Esophagus mucosa (tissue), 1 donor: ENCODE measurements at places on chromosomes 6 and 20. TPM values are rescaled to one million over a fixed set of nuclear protein-coding genes. Genes with fewer than 3 reads are reported as not detected.
A peak's percentile ranks its signal among the peaks of the same experiment; 100 is the strongest.

The MEP1A gene
- total RNA-seq: not detected

The PTCHD4 gene
- 0.40 TPM for total RNA-seq

The MYCT1 gene
- 1.6 TPM for total RNA-seq

DNA sequence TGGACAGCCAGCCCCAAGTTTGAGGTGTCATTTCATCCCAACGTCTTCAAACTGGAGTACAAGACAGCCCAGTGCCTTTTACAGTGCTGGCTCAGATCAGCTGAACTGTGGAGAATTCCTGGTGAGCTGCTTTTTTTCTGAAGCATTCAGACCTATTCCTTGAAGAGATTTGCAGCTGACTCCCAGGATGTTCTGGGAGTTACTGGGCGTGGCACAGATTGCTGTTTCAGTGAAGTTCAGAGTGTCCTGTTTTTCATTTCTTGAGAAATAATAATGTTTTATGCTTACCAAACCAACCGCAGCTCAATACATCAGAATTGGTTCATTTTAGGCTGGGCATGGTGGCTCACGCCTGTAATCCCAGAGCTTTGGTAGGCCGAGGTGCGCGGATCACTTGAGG lies 33.4 kb upstream of the SRPK1 start:
- no peak for ATAC-seq

- ATAC-seq: no peak
These were observed 323.1 kb downstream of the CENPW start for GRCh38 chr6:126662966-126663365.

GRCh38 chr20:45752746-45753145 lies 30.6 kb downstream of the SPINT4 start:
- no peak for ATAC-seq

The GABRR1 gene
- 0.24 TPM for total RNA-seq

DNA sequence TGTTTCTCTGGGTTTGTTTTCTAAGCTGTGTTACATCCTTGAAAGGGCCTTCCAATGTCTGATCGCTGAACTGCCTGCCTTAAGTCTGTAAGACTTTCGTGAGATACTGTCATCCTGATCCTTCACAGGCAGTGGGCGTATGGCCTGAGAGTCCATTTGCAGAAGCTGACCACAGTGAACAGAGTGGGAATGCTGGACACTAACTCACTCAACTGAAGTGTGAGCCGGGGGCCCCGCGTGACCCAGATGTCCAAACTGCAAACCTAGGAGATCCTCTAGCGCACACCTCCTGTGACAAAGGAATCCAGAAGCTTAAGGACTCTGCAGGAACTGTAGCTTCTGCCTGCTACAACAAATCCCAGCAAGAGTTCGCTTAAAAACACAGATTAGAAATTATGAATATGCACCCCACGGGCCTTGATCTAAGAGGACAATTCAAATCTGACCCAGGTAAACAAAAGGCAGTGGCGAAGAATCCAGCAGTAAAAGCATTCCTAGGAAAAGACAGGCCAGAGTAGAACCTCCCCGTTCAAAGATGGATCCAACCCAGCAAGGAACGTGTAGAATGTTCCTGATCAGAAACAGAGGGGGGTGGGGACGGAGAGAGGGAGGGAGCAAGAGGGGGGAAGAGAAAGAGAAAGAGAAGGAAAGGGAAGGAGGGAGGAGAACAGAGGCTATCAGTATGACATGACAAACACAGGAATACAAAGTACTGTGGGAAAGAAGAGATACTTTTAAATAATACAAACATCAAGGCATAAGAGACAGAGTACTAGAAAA lies 135.0 kb upstream of the AFDN start:
- no peak for ATAC-seq

The GSTA3 gene
- total RNA-seq: not detected

GRCh38 chr6:32148289-32149091 lies 3.2 kb downstream of the PRRT1 start:
- peak; percentile 60 for ATAC-seq

The FOXS1 gene
- 0.40 TPM for total RNA-seq

The PLCB4 gene
- 1.1 TPM for total RNA-seq

DNA sequence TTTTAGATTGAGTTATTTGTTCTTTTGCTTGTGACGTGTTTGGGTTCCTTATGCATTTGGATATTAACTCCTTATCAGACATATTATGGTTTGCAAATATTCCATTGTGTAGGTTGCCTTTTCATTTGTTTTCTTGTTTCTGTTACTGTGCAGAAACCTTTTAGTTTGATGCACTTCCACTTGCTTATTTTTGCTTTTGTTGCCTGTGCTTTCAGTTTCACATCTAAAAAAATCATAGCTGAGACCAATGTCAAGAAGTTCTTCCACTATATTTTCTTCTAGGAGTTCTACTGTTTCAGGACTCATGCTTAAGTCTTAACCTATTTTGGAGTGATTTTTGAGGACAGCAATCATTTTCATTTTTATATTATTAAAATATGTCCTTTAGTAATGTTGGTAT lies 113.5 kb downstream of the EPM2A start:
- no peak for ATAC-seq

GRCh38 chr20:8399947-8400346 lies 267.9 kb downstream of the PLCB1 start:
- ATAC-seq: peak; percentile 22

GRCh38 chr20:44231193-44231592 lies 15.9 kb upstream of the GDAP1L1 start:
- no peak for ATAC-seq

- ATAC-seq: peak; percentile 17
These were observed 163.6 kb downstream of the SYNDIG1 start for GRCh38 chr20:24633026-24633425.

The FAXC gene
- 1.6 TPM for total RNA-seq

The HLA-DRA gene
- 38.7 TPM for total RNA-seq

GRCh38 chr6:108630050-108630714 lies 69.5 kb downstream of the FOXO3 start:
- ATAC-seq: peak; percentile 76

- no peak for ATAC-seq
These were observed 18.7 kb upstream of the TCFL5 start for GRCh38 chr20:62880147-62880934.

The TAAR2 gene
- total RNA-seq: not detected

The SYTL3 gene
- total RNA-seq: 1.7 TPM

The LHFPL5 gene
- not detected for total RNA-seq
